Immature natural killer cell (primary cell): ENCODE measurements at places on chromosomes 1 and 21.

GRCh38 chr1:199551967-199552565 lies 475.4 kb upstream of the NR5A2 start:
- peaks cover 7% of the 10 kb centered on the region for H3K27me3 ChIP-seq
- peak; percentile 31 for DNase-seq

DNA sequence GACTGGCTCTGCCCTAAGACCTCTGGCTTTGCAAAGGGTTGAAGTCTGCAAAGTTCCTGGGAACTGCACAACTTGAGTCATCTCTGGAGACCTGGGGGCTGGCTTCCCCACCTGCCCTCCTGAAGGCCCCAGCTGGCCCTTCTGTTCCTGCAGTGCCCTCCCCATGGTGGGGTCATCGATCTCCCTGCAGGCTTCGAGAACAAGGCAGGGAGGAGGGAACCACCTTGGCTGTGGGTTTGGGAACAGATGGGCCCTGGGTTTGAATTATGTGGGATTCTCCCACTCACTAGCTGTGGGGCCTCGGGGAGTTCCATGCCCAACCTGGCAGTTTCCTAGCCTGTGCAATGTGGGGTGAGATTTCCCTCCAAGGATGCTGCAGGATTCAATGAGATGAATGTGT lies 310.2 kb downstream of the PTPRU start:
- H3K4me3 ChIP-seq = no peak overlapping the region
- no peaks in the 10 kb centered on the region for H3K36me3 ChIP-seq
- no peaks in the 10 kb centered on the region for H3K4me1 ChIP-seq
- H3K27me3 ChIP-seq = peaks cover 1% of the 10 kb centered on the region
- no peak for DNase-seq
- no peak overlapping the region for H3K27ac ChIP-seq

DNA sequence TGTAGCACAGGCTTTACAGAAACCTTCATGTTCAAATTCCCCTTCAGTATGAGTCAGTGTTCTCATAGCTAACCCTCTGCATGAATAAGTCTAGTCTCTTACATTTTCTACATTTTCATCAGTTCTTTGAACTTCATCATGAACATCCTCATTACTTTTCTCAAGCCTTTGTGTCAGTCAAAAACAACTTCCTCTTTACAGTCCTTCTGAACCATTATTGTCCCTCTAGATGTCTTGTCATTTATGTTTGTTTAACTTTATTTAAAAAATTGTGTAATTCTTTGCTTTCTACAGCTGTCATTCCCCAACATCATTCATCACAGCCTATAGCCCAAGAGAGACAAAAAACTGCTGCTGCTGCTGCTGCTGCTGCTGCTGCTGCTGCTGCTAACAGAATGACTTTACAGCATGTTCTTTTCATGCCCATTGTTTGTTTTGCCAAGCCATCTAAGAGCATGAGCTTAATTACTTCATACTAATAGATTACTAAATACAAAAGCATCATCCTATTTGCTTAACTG lies 133.1 kb downstream of the LRRC40 start:
- H3K36me3 ChIP-seq = no peaks in the 10 kb centered on the region
- no peak overlapping the region for H3K27ac ChIP-seq
- DNase-seq = no peak

DNA sequence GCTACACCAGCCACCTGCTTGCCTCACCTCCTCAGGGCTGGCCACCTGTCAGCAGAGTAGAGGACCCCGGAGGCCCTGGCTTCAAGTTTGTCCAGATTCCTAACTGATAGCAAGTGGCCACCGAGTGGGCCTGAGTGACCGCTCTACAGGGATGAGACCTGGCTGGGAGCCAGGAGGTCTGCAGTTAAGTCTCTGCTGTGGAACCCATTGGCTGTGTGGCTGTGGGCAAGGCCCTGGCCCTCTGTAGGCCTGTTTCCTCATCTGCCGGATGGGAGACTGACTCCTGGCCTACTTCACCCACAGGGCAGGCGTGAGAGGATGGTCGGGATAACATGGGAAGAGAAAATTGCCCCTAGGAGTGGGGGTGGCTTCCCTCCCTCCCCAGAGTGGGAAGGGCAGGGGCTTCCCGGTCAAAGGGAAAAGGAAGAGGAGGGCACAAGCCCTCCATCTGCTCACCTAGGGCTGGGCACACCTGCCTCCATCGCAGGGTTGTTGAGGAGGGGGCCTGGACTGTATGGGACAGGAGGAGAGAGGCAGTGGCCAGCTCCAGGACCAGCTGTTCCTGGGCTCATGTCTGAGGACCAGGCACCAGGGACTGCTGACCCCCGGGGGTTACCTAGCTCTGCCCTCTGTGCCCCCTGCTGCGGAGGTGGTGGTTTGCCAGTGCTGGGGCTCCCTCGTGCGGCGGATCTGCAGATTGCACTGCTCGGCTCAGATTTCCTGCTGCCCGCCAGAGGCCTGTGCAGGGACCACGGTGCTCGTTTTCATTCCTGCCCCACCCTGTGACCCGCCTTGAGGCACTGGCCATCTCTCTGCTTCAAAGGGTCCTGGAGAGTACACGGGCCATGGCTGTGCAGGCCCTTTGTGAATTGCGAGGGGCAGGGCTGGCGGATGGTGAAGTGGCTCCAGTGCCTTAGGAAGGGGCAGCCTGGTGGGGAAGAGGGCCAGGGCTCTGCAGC lies 9.1 kb upstream of the MTFR1L start:
- DNase-seq = peak; percentile 71
- peaks cover 3% of the 10 kb centered on the region for H3K4me1 ChIP-seq
- no peak overlapping the region for H3K4me3 ChIP-seq
- H3K27ac ChIP-seq = no peak overlapping the region
- no peaks in the 10 kb centered on the region for H3K27me3 ChIP-seq

GRCh38 chr21:36115138-36115730 lies 19.6 kb upstream of the CBR3 start:
- no peak for DNase-seq
- no peak overlapping the region for H3K4me3 ChIP-seq

- H3K4me3 ChIP-seq = no peak overlapping the region
- H3K36me3 ChIP-seq = no peaks in the 10 kb centered on the region
- no peak for DNase-seq
- H3K27me3 ChIP-seq = peaks cover 5% of the 10 kb centered on the region
- no peak overlapping the region for H3K27ac ChIP-seq
- H3K4me1 ChIP-seq = peaks cover 36% of the 10 kb centered on the region
Observed at GRCh38 chr1:6587261-6588005, 7.6 kb downstream of the ZBTB48 start.

GRCh38 chr1:5404412-5405203 lies 587.6 kb downstream of the NPHP4 start:
- no peak overlapping the region for H3K4me3 ChIP-seq
- no peaks in the 10 kb centered on the region for H3K27me3 ChIP-seq
- no peak for DNase-seq
- H3K4me1 ChIP-seq = no peaks in the 10 kb centered on the region

DNA sequence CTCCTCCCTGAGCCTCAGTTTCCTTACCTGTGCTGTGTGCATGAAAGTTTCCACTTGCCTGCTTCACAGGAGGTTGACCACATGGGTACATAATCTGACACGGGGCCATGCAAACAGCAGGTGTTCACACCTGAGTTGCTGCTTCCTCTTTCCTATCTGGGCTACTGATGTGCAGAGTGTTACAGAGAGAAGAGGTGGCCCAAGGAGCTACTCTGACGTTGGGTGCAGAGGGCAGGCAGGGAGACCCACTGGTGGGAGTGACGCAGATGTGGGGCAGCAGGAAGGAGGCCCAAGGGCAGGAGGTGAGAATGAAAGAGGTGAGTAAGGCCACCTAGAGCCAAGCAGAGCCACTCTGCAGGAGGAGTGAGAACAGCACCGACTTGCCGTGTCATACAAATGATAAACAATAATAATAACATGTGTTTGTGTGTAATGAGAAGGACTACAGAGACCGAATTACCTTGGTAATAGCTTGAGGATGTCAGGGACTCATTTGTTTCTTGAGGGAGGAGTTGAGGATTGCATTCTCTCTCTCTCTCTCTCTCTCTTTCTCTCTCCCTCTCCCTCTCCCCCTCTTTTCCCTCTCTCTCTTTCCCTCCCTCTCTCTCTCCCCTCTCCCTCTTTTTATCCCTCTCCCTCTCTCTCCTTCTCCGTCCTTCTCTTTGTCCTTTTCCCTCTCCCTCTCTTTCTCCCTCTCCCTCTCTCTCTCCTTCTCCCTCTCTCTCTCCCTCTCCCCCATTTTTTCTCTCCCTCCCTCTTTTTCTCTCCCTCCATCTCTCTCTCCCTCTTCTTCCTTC lies 87.4 kb upstream of the IGSF21 start:
- H3K4me1 ChIP-seq = no peaks in the 10 kb centered on the region
- DNase-seq = no peak
- no peaks in the 10 kb centered on the region for H3K36me3 ChIP-seq
- no peak overlapping the region for H3K27ac ChIP-seq
- H3K27me3 ChIP-seq = no peaks in the 10 kb centered on the region
- H3K4me3 ChIP-seq = no peak overlapping the region

DNA sequence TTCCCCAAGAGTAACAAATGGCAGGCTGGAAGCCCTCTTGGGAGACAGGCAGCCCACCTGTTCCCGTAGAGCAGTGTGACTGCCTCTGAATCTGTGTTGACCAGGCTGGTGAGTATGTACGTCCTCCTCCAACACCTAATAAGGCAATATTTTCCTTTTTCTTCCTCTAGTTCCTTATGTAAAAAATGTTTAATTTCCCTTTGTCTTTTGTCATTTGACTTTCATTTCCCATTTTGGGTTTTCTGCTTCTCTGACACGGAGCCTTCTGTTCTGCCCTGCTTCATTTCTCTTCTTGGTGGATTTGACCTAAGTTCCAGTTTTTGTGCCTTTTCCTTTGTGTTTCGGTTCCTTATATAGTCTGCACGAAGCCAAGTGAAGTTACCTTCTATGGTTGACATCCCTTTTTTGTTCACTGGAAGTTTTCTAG lies 65.8 kb upstream of the ATF3 start:
- no peak overlapping the region for H3K27ac ChIP-seq
- H3K27me3 ChIP-seq = no peaks in the 10 kb centered on the region
- H3K36me3 ChIP-seq = no peaks in the 10 kb centered on the region
- DNase-seq = no peak
- H3K4me3 ChIP-seq = no peak overlapping the region

- H3K4me3 ChIP-seq = no peak overlapping the region
- H3K4me1 ChIP-seq = no peaks in the 10 kb centered on the region
- H3K27ac ChIP-seq = no peak overlapping the region
- no peaks in the 10 kb centered on the region for H3K36me3 ChIP-seq
- DNase-seq = no peak
Observed at GRCh38 chr1:215489771-215490565, 77.1 kb upstream of the KCTD3 start.

DNA sequence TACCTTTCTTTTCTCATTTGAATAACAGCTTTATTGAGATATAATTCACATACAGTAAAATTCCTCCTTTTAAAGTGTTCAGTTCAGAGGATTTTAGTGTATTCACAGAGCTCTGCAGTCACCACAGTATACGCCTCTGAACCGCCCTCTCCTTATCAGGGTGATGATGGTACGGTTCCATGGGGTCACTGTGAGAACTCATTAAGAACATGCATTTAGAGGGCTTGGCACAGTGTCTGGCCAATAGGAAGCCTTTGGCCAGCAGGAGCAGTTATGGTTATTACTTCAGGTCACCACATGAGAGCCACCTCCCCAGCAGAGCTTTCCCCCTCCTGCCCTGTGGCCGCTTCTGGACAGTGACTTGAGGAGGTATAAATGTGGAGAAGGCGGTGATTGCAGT lies 27.3 kb downstream of the KCNQ4 start:
- no peaks in the 10 kb centered on the region for H3K4me1 ChIP-seq
- H3K27ac ChIP-seq = no peak overlapping the region
- no peak overlapping the region for H3K4me3 ChIP-seq
- H3K27me3 ChIP-seq = peaks cover 10% of the 10 kb centered on the region
- DNase-seq = no peak

DNA sequence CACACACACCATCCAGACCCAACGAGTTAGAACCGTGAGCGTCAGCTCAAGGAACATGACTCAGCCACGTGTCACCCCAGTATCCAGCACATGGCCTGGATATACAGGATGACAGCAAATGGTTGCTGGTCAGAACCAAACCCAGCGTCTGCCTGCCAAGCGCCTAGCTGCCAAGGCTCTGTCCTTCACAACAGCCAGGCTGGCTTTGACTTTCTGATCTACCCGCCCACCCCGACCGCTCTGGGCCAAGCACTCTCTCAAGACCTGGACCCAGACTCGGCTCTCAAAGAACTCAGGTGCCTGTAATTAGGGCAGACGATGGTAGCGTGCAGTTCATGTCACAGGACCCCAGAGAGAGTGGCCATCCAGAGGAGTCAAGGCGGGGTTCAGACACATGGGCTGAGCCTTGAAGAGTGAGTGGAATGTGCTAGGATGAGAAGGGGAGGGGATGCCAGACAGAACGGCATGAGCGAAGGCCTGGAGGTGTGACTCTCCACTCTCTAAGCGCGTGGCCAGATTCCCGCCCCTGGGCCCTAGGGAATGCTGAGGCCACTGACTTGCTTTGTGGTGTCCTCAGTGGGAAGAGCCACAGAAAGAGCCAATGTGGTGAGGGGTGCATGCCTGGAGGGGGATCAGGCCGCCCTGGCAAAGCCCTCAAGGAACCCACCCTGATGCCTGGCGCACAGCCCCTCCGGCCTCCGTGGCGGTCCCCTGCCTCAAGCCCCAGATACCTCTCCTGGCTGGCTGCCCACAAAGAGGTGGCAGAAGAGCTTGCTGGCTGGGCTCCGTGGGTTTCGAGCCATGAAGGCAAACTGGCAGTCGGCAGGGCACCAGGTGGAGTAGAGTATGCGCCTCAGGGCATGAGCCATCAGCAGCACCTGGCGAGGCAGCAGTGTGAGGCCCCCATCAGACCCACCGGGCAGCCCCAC lies 7.0 kb downstream of the SH2D5 start:
- H3K4me1 ChIP-seq = no peaks in the 10 kb centered on the region
- H3K36me3 ChIP-seq = no peaks in the 10 kb centered on the region
- H3K27ac ChIP-seq = no peak overlapping the region
- no peak for DNase-seq
- no peak overlapping the region for H3K4me3 ChIP-seq

- H3K27ac ChIP-seq = no peak overlapping the region
- H3K27me3 ChIP-seq = peaks cover 16% of the 10 kb centered on the region
- peak overlapping the region; percentile 61 for H3K4me3 ChIP-seq
- no peaks in the 10 kb centered on the region for H3K36me3 ChIP-seq
- H3K4me1 ChIP-seq = peaks cover 14% of the 10 kb centered on the region
- no peak for DNase-seq
Observed at GRCh38 chr1:903305-903704, 20.4 kb upstream of the SAMD11 start.

- H3K4me3 ChIP-seq = no peak overlapping the region
- no peak overlapping the region for H3K27ac ChIP-seq
- no peaks in the 10 kb centered on the region for H3K36me3 ChIP-seq
Observed at GRCh38 chr1:39076127-39076798, 50.1 kb downstream of the NDUFS5 start.

DNA sequence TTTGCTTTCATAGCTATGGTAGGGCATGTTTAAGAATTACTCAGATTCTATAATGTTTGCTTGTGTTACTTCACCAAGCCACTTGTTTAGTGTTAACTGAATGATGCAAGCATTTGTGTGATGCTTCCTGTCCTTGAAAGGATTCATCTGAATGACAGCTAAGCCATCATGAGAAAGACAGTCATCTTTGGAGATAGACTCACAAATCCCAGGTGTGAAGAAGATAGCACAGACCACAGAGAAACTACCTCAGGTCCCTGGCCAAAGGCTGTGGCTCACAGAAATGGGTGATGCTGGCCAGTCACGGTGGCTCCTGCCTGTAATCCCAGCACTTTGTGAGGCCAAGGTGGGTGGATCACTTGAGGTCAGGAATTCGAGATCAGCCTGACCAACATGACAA lies 321.4 kb downstream of the DPYD start:
- no peaks in the 10 kb centered on the region for H3K27me3 ChIP-seq
- no peak overlapping the region for H3K4me3 ChIP-seq
- H3K4me1 ChIP-seq = peaks cover 6% of the 10 kb centered on the region
- H3K36me3 ChIP-seq = no peaks in the 10 kb centered on the region
- DNase-seq = peak; percentile 1
